ENCODE measurements at places on chromosomes 6 and 20.

GRCh38 chr6:152277826-152278329, 359.3 kb downstream of the SYNE1 start:
- no peak for DNase-seq

DNA sequence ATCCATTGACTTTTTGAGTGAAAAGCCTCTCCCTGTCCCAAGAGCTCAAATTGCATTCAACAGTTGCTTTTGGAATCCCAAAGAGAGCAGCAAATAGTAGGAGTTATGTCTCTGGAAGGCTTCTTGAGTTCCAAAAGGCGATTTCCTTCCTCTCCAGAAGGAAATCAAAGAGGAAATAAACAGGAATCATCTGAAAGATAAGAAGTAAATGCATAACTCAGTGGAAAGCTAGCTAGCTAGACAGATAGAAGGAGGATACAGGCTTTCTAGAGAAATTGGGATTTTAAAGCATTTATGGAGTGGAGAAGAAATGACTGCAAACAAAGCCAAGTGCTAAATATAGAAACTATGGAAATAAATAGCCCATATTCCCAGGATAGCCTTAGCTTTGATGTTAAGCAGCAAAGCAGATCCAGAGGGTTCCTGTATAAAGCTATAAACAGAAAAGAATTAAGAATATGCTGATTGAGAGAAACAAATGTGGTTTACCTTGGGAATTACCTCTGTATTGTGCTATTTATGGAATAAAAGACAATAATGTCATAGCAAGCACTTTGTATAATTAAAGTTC, 214.7 kb downstream of the PLCB1 start:
- DNase-seq = no peak

- no peak for DNase-seq
Observed at GRCh38 chr6:14211562-14211942, 94.0 kb downstream of the CD83 start.

- DNase-seq = no peak
Observed at GRCh38 chr20:60513141-60513540, 554.9 kb downstream of the CDH26 start.

DNA sequence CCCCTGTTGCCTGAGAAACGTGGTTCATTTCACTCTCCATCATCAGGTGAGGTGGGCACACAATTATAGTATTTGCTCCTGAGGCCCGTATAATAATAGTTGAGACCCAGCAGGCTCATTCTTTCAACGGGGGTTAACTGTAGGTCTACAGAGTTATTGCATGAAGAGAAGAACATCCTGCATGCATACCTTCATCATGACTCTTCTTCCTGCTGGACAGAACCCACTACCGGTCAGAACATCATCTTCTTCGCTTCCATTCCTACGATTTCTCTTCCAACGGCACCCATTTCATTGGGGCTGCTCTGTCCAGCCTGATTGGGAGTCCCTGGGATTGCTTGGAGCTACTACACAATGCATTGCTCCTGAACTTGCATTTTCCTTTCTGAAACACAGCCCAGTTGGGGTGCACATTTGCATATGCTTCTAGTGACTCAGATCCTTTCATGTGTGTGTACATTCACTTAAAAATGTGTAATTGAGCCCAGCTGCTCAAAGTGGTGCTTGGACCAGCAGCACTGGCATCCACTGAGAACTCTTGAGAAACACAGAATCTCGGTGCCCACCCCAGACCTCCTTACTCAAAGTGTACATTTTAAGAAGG, 57.4 kb downstream of the SLC24A3 start:
- DNase-seq = no peak

- DNase-seq = no peak
Observed at GRCh38 chr6:169363590-169363989, 109.9 kb upstream of the THBS2 start.

DNA sequence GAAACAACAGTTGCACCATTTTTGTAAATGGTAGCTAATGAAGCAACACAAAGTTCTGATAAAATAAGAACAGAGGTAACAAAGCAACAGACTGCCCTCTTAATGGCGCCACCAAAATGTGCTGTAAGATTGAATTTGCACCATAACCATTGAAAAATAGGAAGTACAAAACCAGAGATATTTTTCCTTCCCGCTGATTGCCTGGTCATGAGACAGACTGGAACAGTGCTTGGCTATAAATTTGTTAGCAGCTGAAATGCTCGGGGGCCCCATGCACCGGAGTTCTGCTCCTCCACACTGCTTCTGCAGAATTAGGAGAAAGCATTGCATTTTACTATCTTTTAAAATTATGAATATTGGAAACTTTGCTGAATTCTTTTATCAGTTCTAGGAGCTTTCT, 164.4 kb upstream of the QKI start:
- no peak for DNase-seq

DNA sequence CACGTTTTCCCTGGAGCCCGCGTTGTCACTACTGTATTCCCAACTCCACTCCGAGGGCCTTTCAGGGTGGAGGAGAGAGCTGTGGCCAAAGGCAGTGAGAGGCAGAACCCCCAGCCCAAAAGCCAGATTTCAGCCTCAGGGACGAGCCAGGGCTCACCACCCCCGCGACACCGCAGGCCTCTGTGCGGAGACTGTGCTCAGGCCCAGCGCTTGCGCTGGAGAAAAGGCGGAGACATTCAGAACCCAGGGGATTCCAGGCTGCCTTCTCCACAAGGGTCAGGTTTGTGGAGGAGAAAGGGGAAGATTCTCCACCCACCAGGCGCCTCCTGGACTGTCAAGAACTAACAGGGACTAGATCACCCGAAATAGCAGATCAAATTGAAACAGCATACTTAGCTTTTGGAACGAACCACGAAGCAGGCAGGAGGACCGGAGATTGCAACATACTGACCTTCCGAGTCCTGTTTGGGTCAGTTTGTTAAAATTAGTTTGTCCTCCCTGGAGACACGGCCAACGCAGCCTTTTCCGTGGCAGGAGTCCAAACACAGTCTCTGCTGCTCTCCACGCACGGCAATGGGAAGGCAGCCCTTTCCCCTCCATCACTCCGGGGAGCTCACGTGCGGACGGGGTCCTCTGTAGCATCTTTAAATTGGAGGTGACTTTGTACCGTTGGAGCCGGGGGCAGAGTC, 14.4 kb downstream of the DLL1 start:
- no peak for DNase-seq

GRCh38 chr6:52787917-52788316, 15.7 kb downstream of the GSTA1 start:
- DNase-seq = no peak

GRCh38 chr6:170346649-170347048, 40.1 kb downstream of the FAM120B start:
- DNase-seq = no peak

DNA sequence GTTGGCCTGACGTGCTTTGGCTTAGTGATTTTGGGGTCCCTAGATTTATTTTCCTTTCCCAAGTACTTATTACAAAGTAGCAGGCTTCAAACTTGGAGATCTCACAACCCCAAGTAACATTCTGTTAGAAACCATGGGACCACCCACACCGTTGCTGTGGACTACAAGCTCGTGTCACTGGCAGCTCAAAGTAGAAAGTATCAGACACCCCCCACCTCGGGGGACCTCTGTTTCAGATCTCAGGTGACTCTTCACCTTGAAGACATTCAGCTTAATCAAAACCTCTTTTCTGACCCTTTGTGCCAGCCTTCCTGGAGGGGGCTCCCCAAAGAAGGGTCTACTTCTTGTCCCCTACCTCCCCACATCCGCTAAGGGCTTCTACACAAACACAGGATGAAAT, 15.7 kb upstream of the MYT1 start:
- no peak for DNase-seq

DNA sequence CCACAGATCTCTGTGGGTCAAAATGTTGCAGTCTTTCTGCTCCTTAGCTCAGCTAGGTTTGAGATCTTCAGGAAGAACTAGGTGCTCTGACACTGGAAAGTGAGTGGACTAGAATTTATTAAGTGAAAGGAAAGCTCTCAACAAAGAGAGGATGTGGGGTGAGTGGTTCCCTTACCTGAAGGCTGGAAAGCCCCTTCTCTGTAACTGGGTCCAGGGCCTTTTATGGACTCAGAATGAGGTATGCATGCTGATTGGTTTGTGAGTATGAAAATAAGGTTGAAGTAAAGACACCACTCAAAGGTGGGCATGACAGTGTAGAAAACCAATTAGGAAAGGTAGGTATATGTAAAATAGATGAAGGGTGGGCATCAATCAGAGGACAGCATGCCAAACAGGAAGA, 485.5 kb downstream of the CD109 start:
- no peak for DNase-seq

GRCh38 chr6:5004373-5005037, 668 bp upstream of the RPP40 start:
- DNase-seq = no peak

DNA sequence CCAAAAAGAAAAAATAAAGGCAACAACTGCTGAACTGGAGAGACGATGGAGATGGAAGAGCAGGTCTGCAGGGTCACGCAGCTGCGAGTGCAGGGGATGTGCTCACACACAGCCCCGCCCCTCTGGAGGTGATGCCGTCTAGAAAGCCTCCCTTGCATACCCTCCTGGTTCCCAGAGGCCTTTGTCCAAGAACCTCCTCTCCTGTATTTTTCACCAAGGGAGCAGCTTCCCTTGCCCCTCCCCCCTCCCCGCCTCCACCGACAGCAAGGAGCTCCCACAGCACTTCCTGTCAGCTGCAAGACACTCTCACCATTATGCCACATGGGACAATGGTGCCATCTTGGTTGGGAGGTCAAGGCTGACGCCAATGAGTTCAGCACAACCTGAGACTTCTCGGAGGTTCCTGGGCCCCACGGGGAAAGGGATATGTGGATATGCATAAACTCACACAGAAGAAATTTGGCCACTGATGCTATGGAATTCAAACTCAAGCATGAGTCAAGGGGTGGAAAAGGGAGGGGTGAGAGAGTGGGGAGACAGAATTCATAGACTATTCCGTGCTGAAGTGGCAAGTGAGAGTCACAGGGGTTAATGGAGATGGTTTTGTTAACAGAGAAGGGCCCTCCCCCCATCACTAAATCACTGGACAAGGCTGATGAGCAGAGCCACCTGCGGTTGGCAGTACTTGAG, 132.9 kb downstream of the SCML4 start:
- no peak for DNase-seq

GRCh38 chr6:113338644-113339043, 518.5 kb upstream of the MARCKS start:
- DNase-seq = no peak

- no peak for DNase-seq
Observed at GRCh38 chr6:166825553-166826145, 130.7 kb downstream of the RNASET2 start.

- no peak for DNase-seq
Observed at GRCh38 chr20:62782149-62782892, 14.0 kb upstream of the MRGBP start.

DNA sequence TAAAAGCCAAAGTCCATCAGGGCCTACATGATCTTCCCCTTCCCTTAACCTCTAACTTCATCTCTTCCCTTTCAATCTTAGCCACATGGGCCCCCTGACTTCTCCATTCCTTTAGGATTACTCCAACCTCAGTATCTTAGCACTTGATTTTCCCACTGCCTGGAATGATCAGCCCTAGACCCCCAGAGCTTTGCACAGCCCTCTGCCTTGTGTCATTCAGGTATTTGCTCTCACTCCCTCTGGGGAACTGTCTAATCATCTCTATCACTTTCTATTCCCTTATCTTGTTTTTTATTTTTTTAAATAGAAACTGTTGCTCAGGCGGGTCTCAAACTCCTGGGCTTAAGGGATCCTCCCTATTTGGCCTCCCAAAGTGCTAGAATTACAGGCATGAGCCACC, 13.3 kb upstream of the ZNFX1 start:
- no peak for DNase-seq

- no peak for DNase-seq
Observed at GRCh38 chr20:8803065-8803464, 265.8 kb upstream of the PLCB4 start.

DNA sequence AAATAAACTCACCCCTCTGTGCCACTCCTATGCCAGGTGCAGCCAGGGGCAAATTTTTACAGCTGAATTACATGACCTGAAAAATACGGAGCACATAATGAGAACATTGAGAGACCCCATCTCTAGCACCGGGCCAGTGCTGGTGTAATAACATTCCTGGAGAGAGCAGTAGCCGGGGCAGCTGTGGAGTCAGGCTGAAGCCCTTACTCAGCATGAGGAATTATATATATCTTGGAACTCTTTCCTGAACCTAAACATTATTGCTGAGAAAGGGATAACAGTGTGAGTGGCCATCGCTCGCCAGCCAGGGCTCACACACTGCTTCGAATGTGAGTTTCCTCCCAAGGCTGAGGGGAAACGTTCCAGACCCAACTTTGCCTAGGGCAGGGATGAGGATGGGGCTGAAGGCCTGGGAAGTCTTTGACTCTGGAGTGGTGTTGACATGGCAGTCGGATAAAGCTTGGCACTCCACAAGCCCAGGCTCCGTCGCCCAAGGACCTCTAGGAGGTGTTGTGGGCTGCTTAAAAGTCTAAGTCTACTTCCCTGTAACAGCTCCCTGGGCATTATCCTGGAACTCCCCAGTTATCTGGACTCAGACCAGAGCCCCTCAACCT, 269.8 kb downstream of the CDC5L start:
- no peak for DNase-seq

GRCh38 chr20:35341366-35342028, 49.3 kb upstream of the FAM83C start:
- no peak for DNase-seq

DNA sequence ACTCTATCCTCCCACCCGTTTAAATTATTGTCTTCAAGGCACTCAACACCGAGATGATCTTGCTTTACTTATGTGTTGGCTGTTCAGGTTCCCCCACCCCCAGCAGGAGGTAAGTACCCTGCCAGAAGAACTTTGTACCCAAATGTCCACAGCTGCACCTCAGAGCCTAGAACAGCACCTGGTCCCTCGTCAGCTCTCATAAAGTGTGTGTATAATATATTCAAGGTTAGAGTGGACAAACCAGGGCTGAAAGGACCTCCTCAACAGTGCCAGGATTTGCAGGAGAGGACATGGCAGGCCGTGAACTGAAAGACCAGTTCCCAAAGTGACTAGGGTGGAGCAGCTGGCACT, 5.9 kb upstream of the CPXM1 start:
- no peak for DNase-seq

DNA sequence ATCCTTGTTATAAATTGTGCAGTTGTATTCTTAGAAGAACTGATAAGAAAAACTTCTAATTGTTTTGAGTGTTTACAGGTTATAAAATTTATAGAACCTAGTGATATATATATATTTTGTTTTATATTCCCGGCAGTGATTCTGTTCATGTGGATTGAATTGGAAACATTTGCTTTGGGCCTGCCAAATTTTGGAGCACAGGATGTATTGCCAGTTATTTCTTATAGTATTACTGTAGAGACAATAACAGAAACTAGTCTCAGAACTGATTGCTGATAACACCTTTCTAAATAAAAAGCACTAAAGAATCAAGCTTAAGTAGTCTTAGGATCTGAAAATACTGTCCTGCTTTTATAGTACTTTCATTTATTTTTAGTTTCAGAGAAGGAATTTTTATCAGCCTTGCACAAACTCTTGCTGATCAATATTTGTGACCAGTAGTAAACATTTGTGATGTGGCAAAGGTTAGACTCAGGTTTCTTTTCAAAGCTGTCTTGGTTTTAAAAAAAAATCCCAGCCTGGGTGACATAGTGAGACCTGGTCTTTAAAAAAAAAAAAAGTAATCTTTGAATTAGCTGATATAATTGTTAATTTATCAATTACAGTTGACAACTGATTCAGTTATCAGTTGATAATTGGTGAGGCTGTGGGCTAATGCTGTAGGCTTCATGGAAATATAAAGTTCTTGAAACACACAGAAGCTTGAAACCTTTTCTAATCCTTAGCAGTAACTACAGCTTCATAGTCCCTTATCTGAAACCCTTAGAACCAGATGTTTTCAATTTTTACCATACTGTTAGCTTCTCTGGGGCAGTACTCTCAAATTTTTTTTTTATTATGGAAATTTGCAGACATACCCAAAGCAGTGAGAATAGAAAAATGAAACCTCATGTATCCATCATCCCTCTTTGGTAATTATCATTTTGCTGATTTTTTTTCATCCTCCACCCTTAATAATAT, 42.4 kb downstream of the RNGTT start:
- DNase-seq = no peak

Measured in cerebellar nuclear complex (tissue), 1 donor.